ENCODE measurements at places on chromosomes 12 and 14.

DNA sequence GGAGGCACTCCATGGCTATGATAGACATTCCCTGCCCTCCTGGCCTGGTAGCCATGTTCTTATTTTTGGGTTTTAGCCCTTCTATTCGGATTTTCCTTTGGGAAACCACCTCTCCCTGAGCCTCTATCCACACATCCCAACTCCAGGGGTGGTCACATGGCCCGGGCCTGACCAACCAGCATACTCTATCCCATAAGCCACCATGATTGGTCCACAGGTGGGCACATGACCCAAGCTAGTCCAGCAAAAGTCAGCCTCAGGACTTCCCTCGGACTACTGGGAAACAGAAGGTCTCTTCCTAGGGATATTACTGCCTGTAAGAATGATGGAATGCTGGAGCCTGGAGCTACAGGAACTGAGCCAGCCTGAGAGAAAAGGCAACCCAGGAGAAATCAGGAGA is 12.5 kb downstream of the PRIMA1 start:
- no peak for DNase-seq

- no peak for DNase-seq
Observed at GRCh38 chr14:70330596-70330995, 28.9 kb downstream of the COX16 start.

GRCh38 chr14:61076556-61076955 is 95.5 kb downstream of the SLC38A6 start:
- no peak for DNase-seq

DNA sequence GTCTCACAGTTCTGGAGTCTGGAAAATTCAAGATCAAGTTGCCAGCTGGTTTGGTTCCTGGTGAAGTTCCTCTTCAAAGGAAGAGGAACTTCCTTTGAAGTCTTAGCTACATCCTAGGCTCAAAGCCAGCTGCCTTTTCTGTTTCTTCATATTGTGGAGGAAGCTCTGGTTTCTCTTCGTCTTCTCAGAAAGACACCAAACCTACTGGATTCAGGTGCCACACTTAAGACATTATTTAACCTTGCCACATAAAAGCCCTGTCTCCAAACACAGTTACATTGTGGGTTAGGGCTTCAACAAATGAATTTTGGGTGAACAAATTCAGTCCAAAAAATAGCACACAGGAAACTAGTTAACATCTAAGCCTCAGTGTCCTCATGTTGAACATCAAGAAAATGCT is 1019.8 kb downstream of the GALC start:
- DNase-seq, result no peak

- no peak for DNase-seq
Observed at GRCh38 chr12:131378176-131378842, 332.6 kb upstream of the SFSWAP start.

- DNase-seq, result no peak
Observed at GRCh38 chr12:113612076-113612728, 140.5 kb upstream of the LHX5 start.

GRCh38 chr12:42641221-42641885 is 51.8 kb upstream of the PRICKLE1 start:
- no peak for DNase-seq

DNA sequence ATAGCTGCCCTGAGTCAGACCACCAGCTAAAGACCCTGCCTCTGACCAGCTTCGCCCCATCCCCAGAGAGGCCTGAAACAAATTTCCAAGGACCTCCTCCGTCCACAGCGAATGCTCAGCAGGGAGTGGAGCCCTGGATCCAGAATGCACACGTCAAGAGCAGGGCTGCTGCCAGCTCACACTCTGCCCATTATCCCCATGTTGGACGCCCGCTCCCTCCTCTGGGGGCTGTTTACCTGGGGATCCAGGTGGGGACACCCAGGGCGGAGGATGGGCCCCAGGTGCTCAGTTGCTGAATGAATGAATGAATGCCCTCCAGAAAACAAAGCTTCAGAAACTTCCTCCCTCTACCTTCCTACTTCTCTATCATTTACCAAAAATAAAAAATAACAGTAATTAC is 18.1 kb downstream of the BCL11B start:
- DNase-seq, result no peak

- DNase-seq, result no peak
Observed at GRCh38 chr12:57215668-57216013, 953 bp upstream of the NXPH4 start.

DNA sequence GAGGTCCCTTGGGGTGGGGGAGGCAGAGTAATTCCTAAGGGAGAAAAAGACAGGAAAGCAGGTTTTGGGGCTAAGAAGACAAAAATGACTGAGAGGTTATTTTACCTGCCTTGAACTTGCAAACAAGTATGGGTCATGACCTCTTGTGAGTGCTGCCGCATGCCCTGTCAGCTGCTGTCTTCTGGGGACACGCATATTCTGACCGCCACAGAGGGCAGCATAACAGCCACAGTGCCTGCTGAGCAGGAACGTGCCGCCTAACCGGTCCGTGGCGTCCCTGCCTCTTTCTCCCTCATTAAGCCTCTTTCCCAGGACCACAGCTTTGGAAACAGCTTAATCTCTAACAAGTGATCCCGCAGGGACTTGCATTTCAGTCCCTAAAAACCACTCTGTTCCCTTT is 51.3 kb upstream of the KCNA1 start:
- no peak for DNase-seq

- no peak for DNase-seq
Observed at GRCh38 chr12:68896881-68897540, 36.0 kb downstream of the CPM start.

- no peak for DNase-seq
Observed at GRCh38 chr12:106220536-106220935, 27.3 kb downstream of the CKAP4 start.

GRCh38 chr12:63964301-63964700 is 119.8 kb downstream of the SRGAP1 start:
- DNase-seq, result no peak

DNA sequence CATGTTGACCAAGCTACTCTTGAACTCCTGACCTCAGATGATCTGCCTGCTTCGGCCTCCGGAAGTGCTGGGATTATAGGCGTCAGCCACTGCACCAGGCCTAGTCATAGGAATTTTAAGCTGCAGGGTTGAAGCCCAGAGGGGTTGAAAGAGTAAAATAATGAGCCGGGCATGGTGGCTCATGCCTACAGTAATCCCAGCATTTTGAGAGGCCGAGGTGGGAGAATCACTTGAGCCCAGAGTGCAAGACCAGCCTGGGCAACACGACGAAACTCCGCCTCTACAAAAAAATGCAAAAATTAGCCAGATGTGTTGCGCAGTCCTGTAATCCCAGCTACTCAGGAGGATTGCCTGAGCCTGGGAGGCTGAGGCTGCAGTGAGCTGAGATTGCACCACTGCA is 69.6 kb downstream of the GALNT8 start:
- DNase-seq, result no peak

- no peak for DNase-seq
Observed at GRCh38 chr12:26425587-26426260, 230.4 kb downstream of the SSPN start.

GRCh38 chr14:60644666-60645065 is 4.6 kb downstream of the SIX1 start:
- no peak for DNase-seq

DNA sequence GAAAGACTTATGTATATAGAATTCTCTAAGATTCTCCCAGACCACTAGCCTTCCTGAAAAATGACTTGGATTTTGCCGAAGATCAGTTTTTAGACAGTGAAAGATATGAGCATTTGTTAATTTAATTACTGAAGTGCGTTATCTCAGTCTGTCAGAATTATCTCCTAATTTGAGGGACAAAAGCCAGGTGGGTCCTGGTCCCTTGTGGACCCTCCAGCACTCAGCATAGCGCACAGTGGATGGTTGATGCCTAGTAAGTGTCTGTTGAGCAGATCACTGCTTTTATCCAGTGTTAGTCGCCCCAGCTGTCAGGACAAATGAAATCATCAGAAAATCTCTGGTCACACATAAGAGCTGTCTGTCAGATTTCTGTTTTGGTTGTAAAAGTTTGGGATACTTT is 80.4 kb downstream of the EML1 start:
- DNase-seq, result no peak

DNA sequence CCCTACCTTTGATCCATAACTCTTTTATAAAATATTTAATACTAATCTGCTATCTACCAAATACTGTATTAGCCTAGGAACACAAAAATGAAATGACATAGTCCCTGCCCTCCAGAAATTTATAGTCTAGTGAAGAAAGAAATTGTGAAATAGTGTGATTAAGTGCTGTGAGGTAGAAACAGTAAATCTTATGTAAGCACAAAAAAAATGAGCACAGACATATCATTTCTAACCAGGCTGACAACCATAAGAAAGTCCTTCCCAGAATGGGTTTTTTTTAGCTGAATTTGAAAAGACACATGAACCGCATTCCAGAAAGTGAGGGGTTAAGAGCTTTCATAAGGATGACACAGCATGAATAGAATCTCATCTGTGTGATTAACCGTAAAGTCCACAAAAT is 145.9 kb downstream of the SOX5 start:
- no peak for DNase-seq

GRCh38 chr14:26598081-26598671 is 343 bp upstream of the NOVA1 start:
- no peak for DNase-seq

GRCh38 chr12:100823963-100824362 is 29.4 kb downstream of the ANO4 start:
- DNase-seq, result no peak

- no peak for DNase-seq
Observed at GRCh38 chr12:38132139-38132538, 184.4 kb upstream of the ALG10B start.

DNA sequence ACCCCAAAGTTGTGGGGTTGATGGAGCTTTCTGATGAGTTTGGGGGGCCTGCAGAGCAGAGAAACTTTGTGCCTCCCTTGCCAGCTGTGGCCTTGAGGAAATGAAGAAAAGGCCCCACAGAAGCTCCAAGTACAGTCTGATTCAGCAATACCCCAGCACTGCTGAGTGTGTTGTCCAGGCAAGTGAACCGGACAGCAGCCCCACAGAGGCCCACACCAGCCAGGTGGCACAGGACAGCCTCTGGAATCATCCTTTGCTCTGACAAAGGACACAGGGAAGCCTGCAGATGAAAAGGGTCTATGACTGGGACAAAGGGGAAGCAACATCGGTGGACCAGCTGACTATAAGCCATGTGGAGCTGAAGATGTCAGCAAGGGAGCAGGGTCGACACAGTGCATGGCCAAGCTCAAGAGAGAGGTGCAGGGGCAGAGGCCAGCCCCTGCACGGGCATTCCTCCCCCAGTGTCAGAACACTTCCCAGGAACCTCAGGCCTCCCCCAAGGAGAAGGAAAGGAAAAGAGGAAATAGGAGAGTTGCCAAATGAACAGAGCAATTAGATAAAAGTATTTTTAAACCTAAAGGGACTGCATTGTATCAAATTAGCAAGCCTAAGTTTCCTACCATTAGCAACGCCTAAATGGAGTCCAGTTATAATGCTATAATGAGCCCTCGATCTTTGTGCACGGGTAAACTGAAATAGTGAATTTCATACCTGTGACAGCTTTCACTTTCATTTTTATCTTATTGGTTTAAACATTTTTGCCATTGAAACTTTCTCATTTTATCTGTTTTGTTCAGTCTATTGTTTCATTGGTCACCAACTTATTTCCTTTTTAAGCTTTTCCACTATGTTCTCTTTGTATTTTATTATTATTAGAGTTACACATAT is 46.3 kb upstream of the PTGDR start:
- DNase-seq, result peak; percentile 34

- DNase-seq, result no peak
Observed at GRCh38 chr12:88202500-88202899, 60.4 kb downstream of the TMTC3 start.
